ENCODE measurements at places on chromosomes 5 and 9.

DNA sequence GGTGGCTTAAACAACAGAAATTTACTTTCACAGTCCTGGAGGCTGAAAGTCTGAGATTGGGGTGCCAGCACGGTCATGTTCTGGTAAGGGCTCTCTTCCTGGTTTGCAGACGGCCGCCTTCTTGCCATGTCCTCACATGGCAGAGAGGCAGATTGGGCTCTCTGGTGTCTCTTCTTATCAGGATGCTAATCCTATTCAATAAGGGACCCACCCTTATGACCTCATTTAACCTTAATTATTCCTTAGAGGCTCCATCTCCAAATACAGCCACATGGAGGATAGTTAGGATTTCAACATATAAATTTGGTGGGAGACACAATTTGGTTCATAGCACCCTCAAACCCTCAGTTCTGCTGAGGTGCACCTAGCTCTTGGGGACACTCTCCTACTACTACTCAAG lies 180.4 kb downstream of the DAB2IP start:
- no peak for DNase-seq

DNA sequence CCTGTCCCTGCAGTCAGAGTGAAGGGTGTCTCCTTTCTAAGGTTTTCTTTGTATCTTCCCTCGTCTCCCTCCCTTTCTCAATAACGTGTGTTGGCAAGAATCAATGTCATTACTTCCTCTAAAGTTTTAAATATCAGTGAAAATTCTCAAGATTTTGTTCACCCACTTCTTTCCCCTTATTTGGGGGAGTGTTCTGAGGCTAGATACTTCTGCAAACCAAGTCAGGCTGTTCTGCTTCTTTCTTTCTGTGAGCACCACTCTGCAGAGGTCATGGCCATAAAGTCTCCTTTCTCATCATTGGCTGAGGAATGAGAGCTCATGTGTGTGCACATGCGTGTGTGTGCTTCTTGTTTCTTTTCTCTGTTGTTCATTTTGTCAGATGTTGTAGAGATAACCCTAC lies 26.6 kb upstream of the SPATA31C2 start:
- no peak for DNase-seq

- DNase-seq = no peak
These were observed 10.3 kb upstream of the PCDHB1 start for GRCh38 chr5:141040771-141041426.

- no peak for DNase-seq
These were observed 125.7 kb downstream of the FBN2 start for GRCh38 chr5:128412145-128412930.

- DNase-seq = no peak
These were observed 11.1 kb upstream of the NADK2 start for GRCh38 chr5:36252722-36253365.

- DNase-seq = no peak
These were observed 44.3 kb downstream of the CAMK2A start for GRCh38 chr5:150245111-150245789.

DNA sequence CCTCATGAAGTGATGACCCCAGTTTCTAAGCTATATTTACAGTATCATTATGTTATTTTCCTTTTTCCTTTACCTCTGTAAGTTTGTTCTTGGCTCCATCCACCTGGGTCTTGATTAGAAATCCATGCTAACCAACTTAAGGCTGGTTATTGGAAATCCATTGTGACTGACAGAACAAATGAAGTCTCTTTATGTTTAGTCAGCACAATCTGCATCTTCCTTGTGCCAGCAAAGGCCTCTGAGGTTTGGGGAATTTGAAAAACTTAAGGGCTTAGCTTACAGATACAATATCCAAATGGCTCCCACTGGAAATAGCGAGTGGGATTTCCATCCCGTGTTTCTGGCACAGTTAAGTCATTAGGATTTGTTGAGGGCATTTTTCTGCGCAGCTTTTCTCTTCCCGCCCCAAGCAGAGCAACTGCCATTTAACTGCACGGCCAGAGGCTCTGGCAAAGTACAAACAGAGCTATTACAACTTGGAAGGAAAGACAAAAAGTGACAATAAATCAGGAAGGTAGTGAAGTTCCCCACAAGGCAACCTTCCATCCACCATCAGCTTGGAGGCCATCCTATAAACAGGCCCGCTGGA lies 64.2 kb downstream of the DCP2 start:
- no peak for DNase-seq

DNA sequence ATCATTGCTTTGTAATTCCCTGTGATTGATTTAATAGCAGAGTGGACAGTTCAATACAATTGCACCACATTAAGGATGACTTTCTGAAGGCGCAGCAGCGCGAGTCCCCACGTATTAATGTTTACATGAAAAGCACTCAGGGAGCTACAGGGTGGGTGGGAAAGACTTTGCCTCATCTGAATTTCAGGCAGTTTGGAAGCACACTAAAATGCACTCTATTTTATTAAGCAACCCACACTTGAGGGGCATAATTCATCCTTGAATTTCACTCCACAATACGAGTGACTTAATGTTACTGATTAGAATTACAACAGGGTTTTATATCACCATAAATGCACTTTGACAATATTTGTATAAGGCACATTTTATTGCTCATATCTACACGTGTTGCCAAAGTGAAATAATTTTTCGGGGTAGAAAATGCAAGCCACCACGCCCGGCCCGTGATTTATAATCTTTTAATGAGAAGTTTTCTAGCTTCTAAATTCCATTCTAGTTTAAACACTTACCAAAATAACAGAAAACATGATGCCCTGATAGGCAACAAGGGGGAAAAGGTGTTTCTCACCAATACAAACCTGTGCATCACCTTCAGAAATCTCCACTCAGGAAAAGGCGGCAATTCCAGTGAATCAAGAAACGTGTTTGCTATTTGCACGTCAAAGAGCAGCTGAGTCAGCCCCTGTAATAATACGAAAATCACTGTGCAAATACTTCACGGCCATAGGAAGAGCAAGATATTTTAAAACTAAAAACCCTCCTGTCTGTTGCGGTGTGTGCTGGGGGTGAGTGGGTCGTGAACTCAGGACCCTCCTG lies 40.5 kb downstream of the IRX4 start:
- no peak for DNase-seq

DNA sequence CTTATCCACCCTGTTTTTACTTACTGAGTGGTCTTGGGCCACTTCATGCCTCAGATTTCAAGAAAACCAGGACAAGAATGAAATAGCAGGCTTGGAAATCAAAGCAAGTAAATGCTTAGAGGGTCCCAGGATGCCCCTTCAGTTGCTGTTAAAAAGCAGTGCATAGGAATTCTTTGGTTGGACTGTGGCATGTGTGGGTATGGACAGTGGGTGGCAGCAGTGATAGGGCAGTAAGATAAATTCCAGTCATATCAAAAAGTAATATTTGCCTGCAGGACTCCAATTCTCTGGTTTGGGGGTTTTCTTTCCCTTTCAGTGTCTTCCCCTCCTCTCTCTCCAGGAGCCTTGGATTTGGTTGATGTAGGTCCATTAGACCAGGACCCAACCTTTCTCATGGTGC lies 306.7 kb upstream of the CLINT1 start:
- no peak for DNase-seq

- DNase-seq = no peak
These were observed 15.1 kb downstream of the PHF2 start for GRCh38 chr9:93591301-93592007.

DNA sequence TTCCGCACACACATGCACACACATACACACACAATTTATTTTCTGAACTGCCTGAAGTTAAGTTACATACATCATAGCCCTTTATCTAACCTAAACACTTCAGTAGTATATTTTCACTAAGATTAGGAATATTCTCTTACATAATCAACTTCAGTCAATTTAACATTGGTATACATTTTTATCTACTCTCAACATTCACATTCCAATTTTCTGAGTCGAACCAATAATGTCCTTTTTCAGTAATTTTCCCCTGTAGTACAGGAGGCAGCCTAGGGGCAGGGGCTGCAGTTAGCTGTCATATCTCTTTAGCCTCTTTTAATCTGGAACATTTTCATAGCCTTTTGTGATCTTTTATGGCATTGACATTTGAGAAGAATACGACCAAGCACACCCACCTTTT lies 150.1 kb downstream of the DAB2IP start:
- DNase-seq = no peak

DNA sequence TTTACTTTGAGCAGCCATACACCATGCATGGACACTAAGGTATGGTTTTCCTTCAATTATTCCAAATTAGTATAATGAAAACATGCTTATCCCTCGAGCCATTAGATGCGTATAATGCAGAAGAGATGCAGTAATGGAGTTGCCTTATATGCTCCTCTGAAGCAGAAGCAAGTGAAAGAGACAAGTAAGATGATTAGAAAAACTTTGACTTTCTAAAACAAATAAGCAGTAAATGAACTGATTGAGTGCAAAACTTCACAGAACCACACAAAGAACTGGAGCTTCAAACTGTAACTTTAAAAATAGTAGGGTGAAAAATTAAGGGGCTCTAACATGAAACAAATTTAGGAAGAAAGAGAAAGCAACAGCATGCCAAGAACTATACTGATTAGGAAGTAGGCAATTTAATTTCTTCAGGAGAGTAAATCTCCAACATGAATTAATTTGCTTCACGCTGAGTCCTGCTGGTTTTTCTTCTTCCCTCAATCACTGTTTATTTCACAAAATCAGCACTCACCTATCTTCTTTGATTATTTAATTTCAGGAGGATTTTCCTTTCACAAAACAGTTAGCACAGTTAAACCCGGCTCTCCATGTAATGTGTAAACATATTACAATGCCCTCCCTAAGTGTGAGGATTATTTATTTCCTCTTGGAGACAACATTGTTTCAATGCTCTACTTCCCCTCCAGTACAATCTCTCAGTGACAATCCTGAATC lies 90.3 kb upstream of the PAM start:
- DNase-seq = no peak

Measured in brain pericyte (primary cell).